ENCODE measurements at places on chromosomes 12 and 14. TPM values are rescaled to one million over a fixed set of nuclear protein-coding genes. Genes with fewer than 3 reads are reported as not detected.

- no peaks in the 10 kb centered on the region for H3K36me3 ChIP-seq
- no peak overlapping the region for H3K4me3 ChIP-seq
- no peaks in the 10 kb centered on the region for H3K4me1 ChIP-seq
- H3K27me3 ChIP-seq = no peaks in the 10 kb centered on the region
These were observed 28.3 kb downstream of the GALNT9 start for GRCh38 chr12:132300789-132301722.

DNA sequence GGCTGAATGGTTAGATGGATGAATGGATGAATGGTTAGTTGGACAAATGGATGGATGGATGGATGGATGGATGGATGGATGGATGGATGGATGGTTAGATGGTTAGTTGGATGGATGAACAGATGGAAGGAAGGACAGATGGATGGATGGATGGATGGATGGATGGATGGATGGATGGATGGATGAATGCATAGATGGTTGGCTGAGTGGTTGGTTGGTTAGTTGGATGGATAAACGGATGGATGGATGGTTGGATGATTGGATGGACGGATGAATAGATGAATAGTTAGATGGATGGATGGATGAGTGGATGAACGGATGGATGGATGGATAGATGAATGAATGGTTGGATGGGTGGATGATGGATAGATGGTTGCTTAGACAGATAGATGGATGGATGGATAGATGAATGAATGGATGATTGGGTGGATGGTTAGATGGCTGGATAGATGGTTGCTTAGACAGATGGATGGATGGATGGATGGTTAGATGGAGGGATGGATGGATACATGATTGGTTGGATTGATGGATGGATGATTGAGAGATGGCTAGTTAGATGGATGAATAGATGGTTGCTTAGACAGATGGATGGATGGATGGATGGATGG is 48.8 kb upstream of the HSPB8 start:
- no peaks in the 10 kb centered on the region for H3K36me3 ChIP-seq
- H3K4me1 ChIP-seq = no peaks in the 10 kb centered on the region
- no peak overlapping the region for H3K27ac ChIP-seq
- DNase-seq = no peak
- no peaks in the 10 kb centered on the region for H3K27me3 ChIP-seq
- H3K4me3 ChIP-seq = no peak overlapping the region

The TXNDC16 gene
- total RNA-seq = 17.1 TPM

The DNAJC22 gene
- total RNA-seq = 9.5 TPM

DNA sequence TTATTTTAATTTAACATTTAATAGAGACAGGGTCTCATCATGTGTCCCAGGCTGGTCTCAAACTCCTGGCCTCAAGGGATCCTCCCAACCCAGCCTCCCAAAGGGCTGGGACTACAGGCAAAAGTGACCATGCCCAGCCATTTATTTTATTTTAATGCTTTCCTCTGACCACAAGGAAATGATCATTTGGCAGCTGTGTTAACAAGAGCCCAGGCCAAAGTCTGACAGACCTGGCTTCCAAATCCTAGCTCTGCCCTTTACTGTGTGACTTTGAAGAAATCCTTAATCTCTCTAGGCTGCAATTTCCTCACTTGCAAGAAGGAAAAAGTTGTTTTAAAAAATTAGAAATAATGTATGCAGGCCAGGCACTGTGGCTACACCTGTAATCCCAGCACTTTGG is 16.7 kb upstream of the GCH1 start:
- no peak for DNase-seq
- H3K36me3 ChIP-seq = no peaks in the 10 kb centered on the region
- no peaks in the 10 kb centered on the region for H3K27me3 ChIP-seq
- H3K4me3 ChIP-seq = no peak overlapping the region

DNA sequence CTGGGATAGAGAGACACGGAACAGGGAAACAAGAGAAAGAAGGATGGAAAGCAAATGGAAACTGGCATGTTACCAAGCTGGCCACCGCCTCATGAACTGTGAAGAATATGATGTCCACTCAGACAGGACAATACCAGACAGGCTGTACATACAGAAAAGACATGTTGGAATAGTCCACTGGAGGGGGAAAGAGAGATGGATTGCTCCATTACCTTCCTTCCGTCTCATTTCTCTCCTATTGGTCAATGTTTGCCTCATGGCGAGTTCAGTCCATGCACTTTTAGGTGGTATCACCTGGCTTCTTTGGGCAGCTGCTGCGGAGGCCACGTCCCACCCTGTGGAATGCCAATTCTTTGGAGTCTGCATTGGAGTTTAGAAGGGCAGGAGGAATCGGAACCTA is 166.4 kb downstream of the AEBP2 start:
- H3K27me3 ChIP-seq = no peaks in the 10 kb centered on the region
- no peak overlapping the region for H3K27ac ChIP-seq
- H3K4me1 ChIP-seq = no peaks in the 10 kb centered on the region
- H3K4me3 ChIP-seq = no peak overlapping the region

The NFATC4 gene
- total RNA-seq = 64.8 TPM

Data from stomach (tissue), 19 donors.